Small intestine (tissue), 16 donors: ENCODE measurements at places on chromosomes 3 and 15. TPM values are rescaled to one million over a fixed set of nuclear protein-coding genes. Genes with fewer than 3 reads are reported as not detected.

DNA sequence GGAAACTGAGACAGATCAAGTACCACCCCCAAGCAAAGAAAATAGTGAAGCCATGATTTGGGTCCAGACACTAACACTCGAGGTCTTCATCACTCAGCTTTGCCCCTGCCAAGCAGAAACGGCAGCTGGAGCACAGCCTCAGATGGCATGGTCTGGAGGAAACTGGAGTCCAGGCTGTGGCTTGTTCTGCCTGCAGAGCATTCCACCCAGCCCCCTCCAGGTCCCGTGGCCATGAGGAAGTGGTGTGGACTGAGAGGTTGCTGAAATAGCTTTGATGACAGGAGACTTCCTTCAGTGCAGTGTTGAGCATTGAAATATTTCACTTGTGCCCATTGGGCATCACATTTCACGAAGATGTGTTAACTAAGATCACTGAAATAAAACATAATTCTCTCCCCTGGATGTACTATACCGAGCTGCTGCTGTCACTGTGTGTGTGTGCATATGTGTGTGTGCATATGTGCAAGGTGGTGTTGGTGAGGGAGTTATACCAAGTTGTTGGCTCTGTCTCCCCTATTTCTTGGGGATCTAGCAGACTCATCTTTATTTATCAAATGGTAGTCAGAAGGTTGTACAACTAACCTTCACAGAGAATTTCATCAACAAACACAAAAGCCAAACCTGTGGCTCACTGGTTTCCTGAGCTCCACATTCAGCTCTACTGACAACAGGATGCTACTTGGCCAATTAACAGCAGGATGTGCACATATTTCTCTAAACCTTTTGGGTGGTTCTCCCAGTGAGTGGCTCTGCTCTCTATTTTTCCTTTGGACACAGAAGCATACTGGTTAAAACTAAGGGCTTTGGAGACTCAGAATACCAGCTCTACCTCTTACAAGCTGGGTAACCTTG is 660.1 kb upstream of the CFAP20DC start:
- H3K27me3 ChIP-seq, result no peaks in the 10 kb centered on the region
- no peaks in the 10 kb centered on the region for H3K36me3 ChIP-seq
- no peak overlapping the region for H3K27ac ChIP-seq
- no peak overlapping the region for H3K4me3 ChIP-seq
- no peak for DNase-seq
- H3K4me1 ChIP-seq, result no peaks in the 10 kb centered on the region

DNA sequence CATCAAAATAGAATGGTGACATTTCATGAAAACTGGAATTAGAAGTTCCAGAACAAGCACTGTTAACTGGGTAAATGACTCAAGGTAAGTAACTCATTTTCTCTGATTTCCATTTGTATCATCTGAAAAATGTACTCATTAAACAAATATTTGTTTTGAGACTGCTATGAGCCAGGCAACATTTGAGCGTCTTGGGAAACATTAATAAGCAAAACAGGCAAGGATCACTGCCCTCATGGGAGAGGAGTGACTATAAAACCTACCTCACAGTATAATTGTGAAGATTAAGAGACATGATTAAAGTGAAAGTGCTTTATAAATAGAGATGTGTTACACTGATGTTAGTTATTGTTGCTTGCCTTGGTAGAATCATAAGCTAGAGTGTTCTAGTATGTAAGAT is 711.8 kb upstream of the UBE2E2 start:
- no peaks in the 10 kb centered on the region for H3K36me3 ChIP-seq
- no peak overlapping the region for H3K4me3 ChIP-seq
- DNase-seq, result no peak
- no peak overlapping the region for H3K27ac ChIP-seq

GRCh38 chr3:44678480-44679116 is 30.1 kb downstream of the ZNF35 start:
- no peak for DNase-seq
- peaks cover 6% of the 10 kb centered on the region for H3K36me3 ChIP-seq
- H3K27me3 ChIP-seq, result no peaks in the 10 kb centered on the region
- H3K27ac ChIP-seq, result no peak overlapping the region

DNA sequence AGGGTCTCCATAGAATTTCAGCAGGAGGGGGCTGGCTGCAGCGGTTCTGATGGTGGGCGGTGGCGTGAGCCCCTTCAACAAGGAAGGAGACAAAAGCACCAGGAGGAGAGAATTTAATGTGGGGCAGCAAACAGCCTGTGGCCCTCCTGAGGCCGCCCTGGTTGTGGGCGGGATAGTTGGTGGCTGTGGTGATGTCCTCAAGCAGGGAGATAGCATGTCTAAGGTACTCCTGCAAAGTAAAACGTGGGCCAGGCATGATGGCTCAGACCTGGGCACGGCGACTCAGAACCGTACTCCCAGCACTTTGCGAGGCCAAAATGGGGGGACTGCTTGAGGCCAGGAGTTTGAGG is 94.0 kb downstream of the LRRK1 start:
- no peak overlapping the region for H3K27ac ChIP-seq
- no peaks in the 10 kb centered on the region for H3K4me1 ChIP-seq
- DNase-seq, result no peak
- H3K27me3 ChIP-seq, result no peaks in the 10 kb centered on the region

DNA sequence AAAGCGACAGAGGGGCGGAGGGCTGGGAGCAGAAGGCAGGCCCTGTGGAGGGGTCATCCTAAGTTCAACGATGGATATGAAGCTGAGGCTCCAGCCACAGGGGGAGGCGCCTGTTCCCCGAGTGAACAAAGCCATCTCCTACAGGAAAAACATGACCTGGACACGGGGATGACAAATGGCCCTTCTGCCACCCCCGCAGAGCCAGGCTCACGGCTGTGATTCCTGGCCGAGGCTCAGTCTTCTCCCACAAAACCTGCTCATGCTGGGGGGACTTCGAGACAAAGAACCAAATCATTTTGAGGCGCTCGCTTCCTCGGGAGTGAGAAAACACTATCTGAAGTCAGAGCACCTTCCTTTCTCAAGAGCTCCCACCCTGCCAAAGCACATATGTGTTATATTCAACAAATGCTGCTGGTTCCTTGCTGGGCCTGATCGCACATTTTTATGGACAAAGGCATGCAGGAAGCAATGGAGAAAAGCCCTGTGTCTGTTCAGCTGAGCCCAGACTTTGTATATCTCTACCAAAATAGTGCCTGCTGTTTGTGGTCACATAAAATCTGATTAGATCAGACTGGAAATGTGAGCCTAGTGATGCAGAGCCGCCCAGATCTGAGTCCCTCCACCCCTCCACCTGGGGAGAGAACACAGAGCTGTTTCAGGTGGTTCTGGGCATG is 5.6 kb downstream of the RBP1 start:
- peak overlapping the region; percentile 79 for H3K27ac ChIP-seq
- no peaks in the 10 kb centered on the region for H3K36me3 ChIP-seq
- peaks cover 56% of the 10 kb centered on the region for H3K4me1 ChIP-seq
- H3K4me3 ChIP-seq, result no peak overlapping the region
- no peak for DNase-seq

Gene KBTBD8
- 1.7 TPM for polyA plus RNA-seq

GRCh38 chr3:171772427-171773056 is 37.7 kb downstream of the PLD1 start:
- DNase-seq, result peak; percentile 83
- no peak overlapping the region for H3K27ac ChIP-seq
- peaks cover 12% of the 10 kb centered on the region for H3K4me1 ChIP-seq
- no peaks in the 10 kb centered on the region for H3K36me3 ChIP-seq

- H3K4me3 ChIP-seq, result no peak overlapping the region
- peak; percentile 28 for DNase-seq
Observed at GRCh38 chr3:14837878-14838258, 19.1 kb downstream of the FGD5 start.

GRCh38 chr3:183261151-183261724 is 8.2 kb downstream of the B3GNT5 start:
- no peak overlapping the region for H3K4me3 ChIP-seq
- peaks cover 71% of the 10 kb centered on the region for H3K4me1 ChIP-seq
- peaks cover 25% of the 10 kb centered on the region for H3K36me3 ChIP-seq
- no peak overlapping the region for H3K27ac ChIP-seq

Gene BNC1
- not detected for polyA plus RNA-seq

Gene TGM5
- not detected for polyA plus RNA-seq

Gene SLC22A14
- polyA plus RNA-seq, result 0.09 TPM

GRCh38 chr15:100189849-100190248 is 151.9 kb downstream of the ADAMTS17 start:
- no peak overlapping the region for H3K4me3 ChIP-seq
- H3K27me3 ChIP-seq, result no peaks in the 10 kb centered on the region
- H3K4me1 ChIP-seq, result no peaks in the 10 kb centered on the region
- DNase-seq, result no peak
- no peak overlapping the region for H3K27ac ChIP-seq
- no peaks in the 10 kb centered on the region for H3K36me3 ChIP-seq

- H3K4me3 ChIP-seq, result no peak overlapping the region
- H3K27ac ChIP-seq, result no peak overlapping the region
- H3K36me3 ChIP-seq, result no peaks in the 10 kb centered on the region
Observed at GRCh38 chr3:159919873-159920272, 68.8 kb upstream of the IL12A start.

Gene CHRNA7
- polyA plus RNA-seq, result 13.7 TPM

DNA sequence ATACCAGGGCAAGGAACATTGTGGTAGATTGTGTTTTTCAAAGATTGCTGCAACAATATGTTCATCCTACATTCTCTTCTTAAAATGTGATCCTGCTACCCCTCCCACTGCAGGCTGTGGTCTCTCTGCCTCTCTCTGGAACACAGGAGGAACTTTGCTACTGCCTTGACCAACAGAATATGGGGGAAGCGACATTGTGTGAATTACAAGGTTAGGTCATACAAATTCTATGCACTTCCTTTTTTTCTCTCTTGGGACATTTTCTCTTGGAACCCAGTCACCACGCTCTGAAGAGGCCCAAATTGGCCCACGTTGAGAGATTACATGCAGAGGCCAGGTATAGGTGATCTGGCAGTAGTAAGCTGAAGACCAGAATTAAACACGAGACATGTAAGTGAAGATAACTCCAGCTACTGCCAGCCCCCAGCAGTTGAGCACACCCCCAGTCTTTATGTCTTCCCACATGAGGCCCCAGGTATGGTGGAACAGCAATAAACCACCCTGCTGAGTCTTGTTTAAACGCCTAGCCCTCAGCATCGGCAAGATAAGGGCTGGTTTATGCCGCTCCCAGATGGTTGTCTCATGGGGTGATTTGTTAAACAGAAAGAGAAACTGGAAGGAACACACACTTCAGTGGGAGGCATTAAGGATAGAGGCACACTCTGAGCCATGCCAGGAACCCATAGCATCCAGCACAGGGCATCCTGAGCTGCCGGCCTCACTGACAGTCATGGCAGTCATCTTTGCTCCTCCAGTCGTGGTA is 59.9 kb downstream of the FAM43A start:
- H3K27ac ChIP-seq, result peak overlapping the region; percentile 78
- no peak overlapping the region for H3K4me3 ChIP-seq
- no peaks in the 10 kb centered on the region for H3K27me3 ChIP-seq
- no peaks in the 10 kb centered on the region for H3K36me3 ChIP-seq

DNA sequence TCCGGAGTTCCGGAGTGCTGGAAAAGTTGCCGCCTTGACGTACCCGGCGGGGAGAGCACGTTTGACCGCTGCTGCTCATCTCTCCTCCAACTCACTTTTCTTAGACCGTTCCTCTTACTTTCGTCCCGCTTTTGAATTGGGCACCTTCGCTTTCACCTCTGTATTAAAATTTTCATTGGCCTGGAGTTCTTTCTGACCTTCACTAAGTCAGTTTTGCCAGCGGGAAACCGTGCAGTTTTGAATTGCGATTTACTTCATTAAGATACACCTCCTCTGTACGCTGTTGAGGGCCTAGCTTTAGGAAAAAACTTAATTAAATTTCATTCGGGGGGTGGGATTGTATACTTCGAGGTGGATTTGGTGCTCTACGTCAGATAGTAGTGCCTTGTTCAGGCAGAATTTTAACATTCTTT is 1.3 kb downstream of the GMPS start:
- H3K4me1 ChIP-seq, result no peaks in the 10 kb centered on the region
- H3K27ac ChIP-seq, result peak overlapping the region; percentile 97
- no peaks in the 10 kb centered on the region for H3K27me3 ChIP-seq
- H3K4me3 ChIP-seq, result peak overlapping the region; percentile 100

DNA sequence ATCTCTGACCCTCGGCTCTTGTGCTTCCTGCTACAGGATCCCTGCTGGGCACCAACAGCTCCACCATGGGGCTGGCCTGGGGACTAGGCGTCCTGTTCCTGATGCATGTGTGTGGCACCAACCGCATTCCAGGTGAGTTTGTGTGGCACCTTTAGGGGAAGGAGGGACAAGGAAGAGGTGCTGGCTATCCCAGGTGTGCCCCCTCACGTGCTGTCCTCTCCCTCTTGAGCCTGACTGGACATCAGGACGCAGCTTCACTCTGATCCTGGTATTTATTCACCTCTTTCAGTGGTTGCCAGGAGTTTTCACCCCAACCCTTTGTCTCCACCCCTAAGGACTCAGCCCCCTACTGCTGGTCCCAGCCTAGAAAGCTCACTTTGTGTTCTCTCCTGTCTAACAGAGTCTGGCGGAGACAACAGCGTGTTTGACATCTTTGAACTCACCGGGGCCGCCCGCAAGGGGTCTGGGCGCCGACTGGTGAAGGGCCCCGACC is 960 bp downstream of the THBS1 start:
- H3K4me3 ChIP-seq, result peak overlapping the region; percentile 14
- no peaks in the 10 kb centered on the region for H3K27me3 ChIP-seq
- H3K27ac ChIP-seq, result peak overlapping the region; percentile 40
- H3K4me1 ChIP-seq, result no peaks in the 10 kb centered on the region
- no peaks in the 10 kb centered on the region for H3K36me3 ChIP-seq

- no peak for DNase-seq
- no peaks in the 10 kb centered on the region for H3K36me3 ChIP-seq
- H3K4me3 ChIP-seq, result no peak overlapping the region
Observed at GRCh38 chr3:196634224-196634623, 5.3 kb upstream of the NRROS start.

- peaks cover 5% of the 10 kb centered on the region for H3K36me3 ChIP-seq
- no peaks in the 10 kb centered on the region for H3K27me3 ChIP-seq
- H3K27ac ChIP-seq, result no peak overlapping the region
- DNase-seq, result no peak
- H3K4me1 ChIP-seq, result no peaks in the 10 kb centered on the region
Observed at GRCh38 chr3:198028718-198029117, 68.7 kb downstream of the LMLN start.
